ENCODE measurements at places on chromosomes 5 and 9.

DNA sequence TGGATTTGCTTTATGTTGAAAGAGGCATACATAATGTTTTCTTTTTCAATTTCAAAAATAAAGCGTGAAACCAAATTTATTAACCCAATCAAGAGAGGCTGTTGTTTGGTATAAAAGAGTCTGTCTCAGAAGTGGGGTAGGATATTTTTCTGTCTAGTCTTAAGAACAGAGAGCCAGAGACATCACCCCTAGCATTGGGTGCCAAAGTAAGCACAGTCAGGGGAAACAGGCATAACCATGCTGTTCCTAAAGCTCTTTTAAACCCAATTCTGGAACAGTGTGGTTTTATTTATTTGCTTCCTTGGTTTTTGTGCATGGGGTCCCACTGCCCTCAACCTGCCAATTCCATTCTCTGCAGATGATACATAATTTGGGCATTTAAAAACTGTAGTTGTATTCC, 88.2 kb downstream of the UBE2R2 start:
- DNase-seq, result no peak

GRCh38 chr5:166963596-166963995, 1327.8 kb upstream of the WWC1 start:
- no peak for DNase-seq

DNA sequence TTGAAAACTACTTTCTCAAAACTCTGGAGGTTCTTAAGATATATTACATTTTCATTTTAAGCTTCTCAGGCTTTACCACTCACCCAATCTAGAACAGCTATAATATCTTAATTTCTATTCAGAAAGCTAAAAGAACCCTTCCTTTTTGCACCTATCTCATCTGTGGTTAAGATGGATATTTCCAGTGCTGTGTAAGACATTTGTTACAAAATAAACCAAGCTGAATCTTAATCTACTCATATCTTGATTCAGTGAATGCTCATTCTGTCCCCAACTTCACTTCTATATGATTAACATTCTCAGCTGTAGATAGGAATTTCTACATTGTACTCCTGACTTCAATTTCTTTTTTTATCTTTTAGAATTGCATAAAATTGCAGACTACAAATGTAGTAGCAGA, 15.0 kb downstream of the ABHD17B start:
- DNase-seq, result no peak

DNA sequence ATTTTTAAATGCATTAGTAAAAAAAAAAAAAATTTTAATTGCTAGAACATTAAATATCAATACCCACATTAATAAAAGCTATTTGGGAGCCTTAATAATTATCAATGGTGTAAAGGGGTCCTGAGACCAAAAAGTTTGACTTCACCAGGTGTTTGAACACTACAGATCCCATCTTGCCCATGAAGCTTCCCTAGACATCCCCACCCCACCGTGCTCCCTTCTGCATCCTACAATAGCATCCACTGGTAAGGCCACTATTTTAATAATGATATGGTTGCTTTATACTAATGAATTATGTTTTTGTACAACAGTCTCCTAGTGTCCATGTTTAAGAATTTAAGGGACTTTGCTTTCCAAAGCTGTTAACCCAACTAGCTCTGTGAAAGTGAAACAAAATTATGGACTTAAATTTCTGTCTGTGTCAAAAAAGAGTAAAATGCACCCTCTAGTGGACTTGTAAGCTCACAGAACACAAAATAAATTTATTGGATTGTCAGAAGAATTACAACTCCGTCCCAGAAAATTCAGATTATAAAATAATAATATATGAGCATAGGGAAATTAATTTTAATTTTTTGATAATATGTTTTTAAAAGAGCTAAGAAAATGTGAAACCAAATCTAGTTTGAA, 76.0 kb downstream of the ARL15 start:
- no peak for DNase-seq

- peak; percentile 12 for DNase-seq
Observed at GRCh38 chr5:1546556-1546955, 22.8 kb upstream of the LPCAT1 start.

DNA sequence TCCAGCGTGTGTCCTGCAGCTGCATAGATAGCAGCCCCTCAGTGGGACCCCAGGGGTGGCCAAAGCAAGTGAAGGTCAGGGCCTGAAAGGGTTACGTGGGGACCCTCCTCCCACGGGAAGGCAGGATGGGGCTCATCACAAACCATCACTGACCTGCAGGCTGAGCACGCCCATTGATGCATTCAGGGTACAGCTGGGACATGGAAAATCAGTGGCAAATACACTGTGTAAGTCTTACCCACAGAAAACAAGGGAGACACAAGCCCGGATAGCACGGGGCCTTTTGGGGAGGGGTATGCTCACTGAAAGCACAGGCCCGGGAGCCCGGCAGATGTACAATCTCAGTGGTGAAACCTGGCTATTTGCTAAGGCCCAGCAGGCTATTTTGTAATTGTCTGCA, 49.1 kb downstream of the SEMA4D start:
- no peak for DNase-seq

GRCh38 chr9:112765281-112765680, 14.7 kb downstream of the SNX30 start:
- DNase-seq, result no peak

- DNase-seq, result peak; percentile 24
Observed at GRCh38 chr5:131944702-131945550, 537 bp downstream of the MEIKIN start.

DNA sequence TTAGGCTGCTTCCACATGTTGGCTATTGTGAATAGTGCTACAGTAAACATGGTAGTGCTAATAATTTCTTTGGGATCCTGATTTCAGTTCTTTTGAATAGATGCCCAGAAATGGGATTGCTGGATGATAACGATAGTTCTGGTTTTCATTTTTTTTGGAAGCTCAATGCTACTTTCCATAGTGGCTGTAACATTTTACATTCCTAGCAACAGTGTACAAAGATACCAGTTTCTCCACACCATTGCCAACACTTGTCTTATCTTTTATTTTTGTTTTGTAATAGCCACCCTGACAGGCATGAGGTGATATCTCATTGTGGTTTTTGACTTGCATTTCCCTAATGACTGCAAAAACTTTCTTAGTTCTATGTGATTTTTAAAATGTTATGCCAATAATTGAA, 68.8 kb upstream of the LRRC70 start:
- DNase-seq, result no peak

- DNase-seq, result no peak
Observed at GRCh38 chr5:158473016-158473635, 614.2 kb upstream of the CLINT1 start.

- DNase-seq, result peak; percentile 92
Observed at GRCh38 chr5:96661855-96662724, at the start of gene CAST. Gene CAST (plus strand): TSS chr5:96662376. CDS start chr5:96662423, 47 bp downstream.

- no peak for DNase-seq
Observed at GRCh38 chr5:117604845-117605244, 1030.2 kb upstream of the SEMA6A start.

- no peak for DNase-seq
Observed at GRCh38 chr5:32228816-32229215, 54.7 kb upstream of the GOLPH3 start.

DNA sequence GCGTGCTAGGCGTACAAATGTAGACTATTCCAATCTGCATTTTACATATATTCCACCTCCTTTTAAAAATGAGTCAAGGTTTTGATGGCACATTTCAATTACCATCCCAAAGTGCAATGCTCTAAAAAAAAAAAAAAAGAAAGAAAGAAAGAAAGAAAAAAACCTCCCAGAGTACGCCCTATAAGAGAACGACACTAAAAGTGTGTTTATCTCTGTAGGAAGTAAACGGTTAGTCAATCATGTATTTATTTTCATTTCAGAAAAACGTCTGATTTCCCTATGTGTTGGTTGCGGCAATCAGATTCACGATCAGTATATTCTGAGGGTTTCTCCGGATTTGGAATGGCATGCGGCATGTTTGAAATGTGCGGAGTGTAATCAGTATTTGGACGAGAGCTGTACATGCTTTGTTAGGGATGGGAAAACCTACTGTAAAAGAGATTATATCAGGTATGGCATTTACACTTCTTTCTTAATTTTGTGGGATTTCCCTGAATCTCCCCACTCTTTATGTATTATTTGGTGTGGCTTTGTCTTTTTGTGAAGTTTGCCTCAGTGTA, 1.1 kb downstream of the ISL1 start:
- no peak for DNase-seq

- DNase-seq, result no peak
Observed at GRCh38 chr9:90526386-90526785, 116.2 kb downstream of the DIRAS2 start.

GRCh38 chr5:145506185-145506850, 328.8 kb downstream of the PRELID2 start:
- no peak for DNase-seq

GRCh38 chr5:173730632-173731298, 114.3 kb upstream of the BOD1 start:
- no peak for DNase-seq

DNA sequence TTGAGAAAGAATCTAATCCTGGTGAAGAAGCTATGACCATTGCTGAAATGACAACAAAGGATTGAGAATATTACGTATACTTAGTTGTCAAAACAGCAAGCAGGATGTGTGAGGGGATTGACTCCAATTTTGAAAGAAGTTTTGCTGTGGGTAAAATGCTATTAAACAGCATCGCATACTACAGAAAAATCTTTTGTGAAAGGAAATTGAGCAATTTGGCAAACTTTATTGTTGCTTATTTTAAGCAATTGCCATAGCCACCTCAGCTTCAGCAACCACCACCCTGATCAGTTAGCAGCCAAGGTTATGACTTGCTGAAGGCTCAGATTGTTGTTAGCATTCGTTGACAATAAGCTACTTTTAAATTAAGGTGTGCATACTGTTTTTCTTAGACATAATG, 22.5 kb upstream of the ARL14EPL start:
- DNase-seq, result no peak

DNA sequence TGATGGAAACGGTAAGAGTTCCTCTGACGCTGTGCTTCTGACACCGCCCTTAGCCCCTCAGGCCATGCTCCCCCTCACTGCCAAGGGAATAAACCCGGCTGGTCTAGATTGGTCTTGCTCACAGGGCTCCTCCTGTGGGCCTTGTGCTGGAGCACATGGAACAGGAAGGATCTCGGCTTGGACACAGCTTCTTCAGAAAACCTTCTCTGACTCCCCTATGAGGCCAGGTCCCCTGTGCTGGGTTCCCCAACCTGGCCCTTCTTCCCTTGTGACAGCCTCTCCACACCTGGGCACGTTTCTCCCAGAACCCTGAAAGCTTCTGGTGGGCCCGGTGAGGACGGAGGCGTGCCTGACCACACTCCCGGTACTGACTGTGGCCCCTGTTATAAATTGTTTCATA, 8.2 kb downstream of the SPATA31E1 start:
- DNase-seq, result no peak

DNA sequence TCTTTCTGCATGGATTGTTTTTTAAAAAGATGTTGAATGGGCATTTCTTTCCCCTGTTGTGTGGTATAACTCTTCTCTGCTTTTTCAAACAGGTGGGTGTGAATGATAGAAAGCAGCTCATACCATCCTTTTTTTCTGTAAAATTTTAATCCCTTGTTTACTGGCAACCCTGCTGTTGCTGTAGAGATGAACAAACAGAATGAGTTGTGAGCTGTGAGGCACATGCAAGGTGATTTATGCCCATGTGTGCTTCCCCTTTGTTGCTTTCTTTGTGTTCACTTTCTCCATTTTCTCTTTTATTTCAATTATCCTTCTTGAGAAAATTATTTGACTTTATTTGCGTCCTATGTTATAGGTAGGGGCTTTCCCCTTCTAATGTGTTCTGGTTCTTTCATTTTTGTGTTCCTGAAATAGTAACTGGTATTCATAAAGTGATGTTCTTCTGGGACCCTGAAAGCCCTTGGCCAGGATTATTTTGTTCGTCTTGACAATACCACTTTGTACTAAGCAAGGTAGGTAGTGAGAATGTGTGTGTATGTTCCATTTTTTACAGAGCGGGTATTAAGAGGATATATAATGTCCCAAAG, 79.9 kb downstream of the AOPEP start:
- no peak for DNase-seq

GRCh38 chr5:125293223-125293622, 546.8 kb upstream of the ZNF608 start:
- no peak for DNase-seq

GRCh38 chr9:438066-438465, 223.4 kb downstream of the DOCK8 start:
- DNase-seq, result no peak

- DNase-seq, result no peak
Observed at GRCh38 chr5:90020575-90021538, 388.7 kb downstream of the CETN3 start.

- no peak for DNase-seq
Observed at GRCh38 chr5:128904805-128905567, 60.3 kb upstream of the SLC27A6 start.

DNA sequence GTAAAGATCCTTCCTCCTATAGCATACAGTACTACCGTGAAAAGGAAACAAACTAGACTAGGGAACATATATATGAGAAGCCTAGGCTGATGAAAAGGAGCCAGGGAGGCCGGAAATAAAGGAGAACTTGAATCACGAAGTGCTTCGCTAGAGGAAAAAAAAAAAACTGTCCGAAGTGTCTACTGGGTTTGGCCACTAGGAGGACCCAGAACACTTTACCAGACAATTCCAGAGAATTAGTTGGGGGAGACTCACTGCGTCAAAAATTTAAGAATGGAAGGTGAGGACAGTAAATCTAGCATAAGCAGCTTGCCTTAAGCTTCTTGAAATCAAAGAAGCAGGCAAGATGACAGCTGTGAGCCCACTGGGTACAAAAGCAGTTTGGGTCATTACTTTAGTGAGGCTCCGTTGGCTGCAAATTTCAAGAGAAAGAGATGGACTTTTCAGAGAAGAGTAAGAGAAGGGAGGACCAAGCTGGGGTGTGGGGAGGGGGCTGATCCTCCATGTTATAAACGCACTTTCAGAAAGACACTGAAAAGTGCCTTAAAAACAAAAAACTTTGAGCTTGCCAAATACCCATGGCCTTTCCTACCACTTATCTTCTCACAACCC, 47.4 kb downstream of the P4HA2 start:
- DNase-seq, result peak; percentile 22

DNA sequence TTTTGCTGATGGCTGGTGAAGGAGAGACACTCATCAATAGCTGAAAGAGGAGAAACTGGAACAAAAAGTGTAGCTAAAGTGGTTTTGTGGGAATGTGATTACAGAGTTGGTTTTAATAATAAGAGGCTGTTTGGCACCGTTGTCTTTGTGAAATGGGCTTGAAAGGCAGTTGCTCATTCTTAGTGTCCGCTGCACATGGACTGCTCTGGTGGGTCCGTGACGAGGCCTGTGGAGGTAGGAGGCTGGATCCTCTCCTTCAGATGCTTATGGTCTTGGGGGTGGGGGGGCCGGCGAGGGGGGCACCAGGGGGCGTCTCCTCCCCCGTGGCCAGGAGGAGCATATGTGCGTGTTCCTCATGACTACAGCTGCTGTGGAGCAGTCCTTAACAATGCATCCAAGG, 29.8 kb downstream of the FUBP3 start:
- no peak for DNase-seq

- DNase-seq, result peak; percentile 52
Observed at GRCh38 chr5:23208959-23209431, 298.4 kb upstream of the PRDM9 start.

GRCh38 chr9:6007058-6007769, 8.2 kb downstream of the RANBP6 start:
- peak; percentile 93 for DNase-seq

Measured in testis (tissue), 5 donors.